A549 treated with Mapracorat at 1 μM for 4 hours (cell line): ENCODE measurements at places on chromosomes 3 and 15. TPM values are rescaled to one million over a fixed set of nuclear protein-coding genes. Genes with fewer than 3 reads are reported as not detected.

GNAT1 gene
- 0.05 to 0.31 TPM in 2 of 5 replicates, not detected in the others for total RNA-seq

ZNF621 gene
- total RNA-seq, result 6.0 to 7.8 TPM (median 7.1 TPM) in 5 replicates

ZNF502 gene
- 1.6 to 2.3 TPM (median 1.6 TPM) in 5 replicates for total RNA-seq

IGSF10 gene
- 0.28 to 0.57 TPM (median 0.35 TPM) in 5 replicates for total RNA-seq

EXOSC7 gene
- total RNA-seq, result 42.2 to 52.6 TPM (median 46.8 TPM) in 5 replicates

ITIH1 gene
- total RNA-seq, result not detected in 5 replicates

CCNB2 gene
- total RNA-seq, result 89.8 to 111 TPM (median 99.0 TPM) in 5 replicates

FSIP1 gene
- total RNA-seq, result 0.70 to 1.1 TPM (median 0.89 TPM) in 5 replicates

CMC1 gene
- 45.0 to 48.4 TPM (median 46.1 TPM) in 5 replicates for total RNA-seq

PLXNB1 gene
- total RNA-seq, result 14.6 to 20.3 TPM (median 15.2 TPM) in 5 replicates

CORO2B gene
- 3.0 to 4.1 TPM (median 3.2 TPM) in 5 replicates for total RNA-seq

EPHB3 gene
- 0.24 to 0.46 TPM (median 0.29 TPM) in 5 replicates for total RNA-seq

ZNF662 gene
- total RNA-seq, result not detected in 5 replicates

GPR27 gene
- total RNA-seq, result 2.2 to 3.9 TPM (median 3.1 TPM) in 5 replicates

GOLGA8N gene
- 0.95 to 1.7 TPM (median 1.3 TPM) in 5 replicates for total RNA-seq

SEMA3G gene
- 0.04 to 0.12 TPM (median 0.06 TPM) in 5 replicates for total RNA-seq

DUOXA2 gene
- not detected in 5 replicates for total RNA-seq

NOX5 gene
- total RNA-seq, result 0.21 to 0.43 TPM (median 0.30 TPM) in 5 replicates

ADGRG7 gene
- not detected in 5 replicates for total RNA-seq

MYL3 gene
- not detected in 5 replicates for total RNA-seq

SLC30A4 gene
- 1.4 to 2.0 TPM (median 1.8 TPM) in 5 replicates for total RNA-seq

HERC2 gene
- total RNA-seq, result 38.7 to 49.9 TPM (median 47.8 TPM) in 5 replicates

TPRG1 gene
- total RNA-seq, result 0.07 to 0.33 TPM (median 0.12 TPM) in 5 replicates

P2RY14 gene
- not detected in 5 replicates for total RNA-seq

ACP3 gene
- 0.07 to 0.08 TPM in 2 of 5 replicates, not detected in the others for total RNA-seq

SATB1 gene
- 0.04 to 0.10 TPM in 2 of 5 replicates, not detected in the others for total RNA-seq

FOXB1 gene
- not detected in 5 replicates for total RNA-seq

SPATA16 gene
- not detected in 5 replicates for total RNA-seq

PLSCR2 gene
- not detected in 5 replicates for total RNA-seq

SI gene
- total RNA-seq, result not detected in 5 replicates

KAT2B gene
- 5.4 to 9.0 TPM (median 5.7 TPM) in 5 replicates for total RNA-seq

DHX36 gene
- 49.1 to 65.4 TPM (median 58.7 TPM) in 5 replicates for total RNA-seq
